ENCODE measurements at places on chromosomes 5 and 9.

DNA sequence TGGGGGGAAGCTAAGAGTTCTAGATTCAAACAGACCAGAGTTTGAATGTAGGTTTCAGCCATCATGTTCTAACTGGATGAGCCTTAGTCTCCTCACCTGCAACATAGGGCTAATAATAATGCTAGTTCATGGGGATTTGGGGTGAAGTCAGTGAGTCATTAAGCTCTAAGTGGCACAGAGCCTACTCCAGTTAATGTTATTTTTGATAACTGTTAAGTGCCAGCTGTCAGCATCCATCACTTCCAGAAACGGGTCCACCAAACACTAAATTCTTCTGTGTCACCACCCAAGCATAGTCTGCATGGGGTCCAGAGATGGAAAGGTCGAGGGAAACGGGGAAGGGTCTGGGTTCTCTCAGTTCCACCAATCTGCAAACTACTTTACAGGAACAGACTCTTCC, 1.8 kb upstream of the TSC1 start:
- DNase-seq = no peak

DNA sequence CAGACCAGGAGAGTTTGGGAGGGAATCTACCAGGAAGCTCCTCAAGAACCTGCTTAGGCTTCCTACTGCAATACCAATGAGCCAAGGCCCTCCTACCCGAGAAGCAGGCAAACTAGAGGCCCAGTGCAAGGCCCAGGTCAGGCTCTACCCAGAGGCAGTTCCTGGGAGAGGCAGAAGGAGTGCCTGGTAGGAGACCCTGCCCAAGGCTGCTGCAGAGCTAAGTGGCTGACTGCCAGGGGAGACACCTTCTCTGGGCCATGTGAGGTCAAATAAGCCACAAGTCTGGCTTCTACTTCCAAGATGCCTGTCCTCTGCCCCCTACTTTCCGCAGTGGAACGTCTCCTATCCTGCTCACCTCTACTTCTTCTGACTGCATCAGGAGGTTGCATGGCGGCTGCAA, 17.8 kb downstream of the ACSL6 start:
- DNase-seq = no peak

DNA sequence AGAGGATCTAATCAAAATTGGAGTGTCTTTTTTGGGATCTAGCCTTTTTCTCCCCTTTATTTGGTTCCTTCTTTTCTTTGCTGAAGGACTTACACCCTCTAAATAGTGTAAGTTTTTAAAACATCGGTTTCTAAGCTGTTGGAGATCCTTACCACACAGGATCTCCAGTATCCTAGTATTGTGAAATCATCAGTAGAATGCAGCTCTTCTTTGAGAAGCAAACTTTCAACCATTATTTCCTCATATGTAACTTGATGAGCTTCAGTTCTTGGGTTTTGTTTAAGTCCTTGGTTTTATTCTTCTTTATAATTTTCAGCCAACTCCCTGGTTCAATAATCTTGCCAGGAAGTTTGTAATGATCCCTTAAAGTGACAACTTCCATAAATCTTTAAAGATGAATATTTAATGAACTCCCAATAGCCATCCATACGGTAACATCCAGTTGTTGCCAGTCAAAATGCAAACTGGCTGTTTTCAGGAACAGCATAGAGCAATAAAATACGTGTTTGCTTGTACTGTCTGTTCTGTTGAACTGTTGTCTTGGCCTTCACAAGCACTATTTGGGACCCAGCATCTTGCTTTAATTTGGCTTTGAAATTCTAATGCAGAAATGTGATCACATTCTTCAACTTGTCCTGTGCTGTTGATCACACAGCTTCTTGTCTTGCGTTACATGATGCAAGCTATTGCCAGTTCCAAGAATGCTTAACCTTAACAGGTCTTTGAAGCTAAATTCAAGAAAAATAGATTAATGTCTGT, 34.8 kb upstream of the TTC23L start:
- DNase-seq = no peak

DNA sequence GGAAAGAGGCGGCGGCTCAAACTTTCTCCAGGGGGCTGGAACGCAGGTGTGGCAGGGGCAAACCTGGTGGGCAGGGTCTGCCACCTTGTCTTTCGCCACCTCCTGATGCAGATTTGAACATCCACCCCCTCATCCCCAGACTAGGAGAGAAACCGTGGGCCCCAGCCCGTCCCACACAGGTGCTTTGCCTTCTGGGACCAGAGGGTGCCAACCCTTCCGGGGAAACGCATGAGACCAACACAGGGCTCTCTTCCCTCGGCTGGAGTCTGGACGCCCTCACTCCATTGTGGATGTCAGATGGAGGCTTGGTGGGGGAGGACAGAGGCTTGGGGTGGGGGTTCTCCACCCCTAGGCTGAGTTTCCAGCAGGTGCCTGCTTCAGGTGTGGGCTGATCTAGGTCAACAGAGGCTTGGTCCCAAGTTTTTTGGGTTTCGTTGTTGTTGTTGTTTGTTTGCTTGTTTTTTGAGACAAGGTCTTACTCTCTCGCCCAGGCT, 9.5 kb downstream of the C9orf50 start:
- DNase-seq = no peak

GRCh38 chr5:67181648-67182221, 14.9 kb downstream of the CD180 start:
- no peak for DNase-seq

- no peak for DNase-seq
Measured at GRCh38 chr5:151284392-151284967, 19.1 kb downstream of the SLC36A3 start.

DNA sequence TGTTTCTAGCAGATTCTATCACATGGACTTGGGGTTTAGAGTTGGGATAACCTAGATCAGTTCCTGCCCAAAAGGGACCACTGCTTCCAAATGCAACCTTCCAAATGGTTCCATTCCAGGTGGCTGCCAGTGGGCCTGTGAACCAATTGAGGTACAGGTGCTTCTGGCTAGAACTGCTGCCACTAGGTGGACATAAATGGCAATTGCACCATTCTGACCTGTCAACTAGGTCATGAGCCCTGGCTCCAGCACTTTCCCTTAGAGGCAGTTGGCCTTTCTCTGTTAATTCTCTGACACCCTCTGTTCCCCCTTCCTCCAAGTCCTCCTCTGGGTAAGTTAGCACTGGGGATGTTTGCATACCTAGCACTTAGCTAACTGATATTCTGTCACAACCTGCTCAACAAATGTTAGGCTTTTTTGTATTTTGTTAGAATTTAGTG, 16.6 kb upstream of the HEMGN start:
- peak; percentile 22 for DNase-seq

- DNase-seq = no peak
Measured at GRCh38 chr9:113541019-113541900, 77.7 kb downstream of the RGS3 start.

DNA sequence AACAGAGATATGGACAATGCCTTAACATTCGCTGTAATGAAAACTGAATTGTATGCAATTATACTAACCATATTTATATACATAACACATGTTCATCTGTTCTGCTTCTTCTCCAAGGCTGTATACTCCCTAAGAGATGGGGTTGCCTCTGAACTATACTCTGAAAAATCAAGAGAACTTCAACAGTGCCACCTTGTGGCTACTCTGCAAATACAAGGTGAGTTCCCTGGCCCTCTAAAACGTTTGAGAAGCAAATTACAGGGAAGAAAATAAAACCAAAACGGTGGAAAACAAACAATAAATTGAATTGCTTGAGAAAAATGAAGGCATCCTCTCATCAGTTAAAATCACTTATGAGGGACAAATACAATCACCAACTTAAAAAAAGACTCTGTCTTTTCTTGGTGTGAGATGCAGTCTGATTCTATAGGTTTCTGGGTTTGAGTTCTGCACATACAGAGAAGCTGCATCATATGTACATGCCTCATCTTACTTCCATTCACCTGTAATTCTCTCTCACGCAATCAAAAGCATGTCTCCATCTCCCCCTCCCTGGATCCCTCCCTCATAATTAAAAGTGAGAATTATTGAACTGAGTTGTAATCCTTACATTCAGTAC, 98.6 kb downstream of the FBXW11 start:
- DNase-seq = peak; percentile 6

DNA sequence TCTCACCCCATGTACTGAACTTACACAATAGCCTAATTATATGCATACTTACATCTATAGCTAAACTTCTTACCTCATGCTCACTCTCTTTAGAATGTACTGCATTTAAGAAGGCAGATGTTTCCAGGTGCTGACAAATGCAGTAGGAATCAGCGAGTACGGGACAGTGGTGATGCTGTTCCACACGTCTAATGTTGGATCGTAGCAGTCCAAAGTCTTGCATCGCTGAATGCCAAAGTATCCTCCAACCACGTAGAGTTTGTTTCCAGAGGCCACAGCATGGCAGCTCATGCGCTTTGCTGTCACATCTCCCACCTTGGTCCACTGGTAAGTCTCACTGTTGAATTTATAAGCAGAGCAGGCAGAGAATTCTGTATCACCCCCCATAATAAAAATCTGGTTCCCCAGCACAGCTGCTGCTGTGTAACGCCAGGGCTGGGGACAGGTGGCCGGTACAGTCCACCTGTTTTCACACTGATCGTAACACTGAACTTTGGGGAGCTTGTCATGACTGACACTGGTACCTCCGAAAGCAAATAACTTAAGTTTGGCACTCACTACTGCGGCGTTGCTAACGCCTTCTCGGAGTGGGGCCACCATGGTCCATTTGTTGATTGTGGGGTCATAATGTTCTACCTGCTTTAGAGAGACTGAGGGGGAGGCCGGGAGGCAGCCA, 5.8 kb downstream of the ENC1 start:
- DNase-seq = no peak

GRCh38 chr9:112443200-112443599, 43.4 kb upstream of the KIAA1958 start:
- DNase-seq = no peak

DNA sequence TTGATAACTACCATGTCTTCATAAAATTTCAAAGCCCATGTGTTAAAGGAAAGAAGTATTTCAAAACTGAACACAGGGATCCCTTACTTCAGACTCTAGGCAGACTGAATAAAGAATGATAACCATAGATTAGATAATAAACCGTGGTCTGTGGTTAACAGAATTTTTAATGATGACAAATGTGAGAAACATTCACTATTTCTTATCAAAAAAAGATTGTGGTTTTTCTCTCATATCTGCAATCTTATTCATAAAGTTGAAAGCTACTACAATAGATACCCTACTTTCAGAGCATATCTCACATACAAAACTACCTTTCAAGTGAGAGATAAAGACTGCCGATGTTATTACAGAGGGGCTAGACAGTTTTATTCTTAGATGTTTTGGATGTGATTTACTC, 816.8 kb upstream of the DMAC1 start:
- no peak for DNase-seq

DNA sequence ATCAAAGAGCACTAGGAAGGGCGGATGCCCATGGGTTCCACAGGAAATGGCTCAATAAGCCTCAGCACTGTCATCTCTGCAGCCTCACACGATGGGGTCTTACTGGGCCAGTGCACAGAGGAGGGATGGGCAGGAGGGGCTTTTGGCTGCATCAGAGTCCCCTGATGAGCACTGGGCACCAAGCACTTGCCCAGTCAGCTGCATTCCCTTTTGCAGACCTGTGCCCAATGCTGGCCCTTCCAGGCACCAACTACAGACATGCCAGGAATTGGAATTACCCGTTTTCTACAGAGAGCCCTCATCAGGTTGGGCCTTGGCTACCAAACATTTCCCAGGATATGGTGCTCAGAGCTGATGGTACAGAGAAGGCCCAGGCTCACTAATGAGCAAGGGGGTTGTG, 182.5 kb downstream of the HSPA4 start:
- no peak for DNase-seq

DNA sequence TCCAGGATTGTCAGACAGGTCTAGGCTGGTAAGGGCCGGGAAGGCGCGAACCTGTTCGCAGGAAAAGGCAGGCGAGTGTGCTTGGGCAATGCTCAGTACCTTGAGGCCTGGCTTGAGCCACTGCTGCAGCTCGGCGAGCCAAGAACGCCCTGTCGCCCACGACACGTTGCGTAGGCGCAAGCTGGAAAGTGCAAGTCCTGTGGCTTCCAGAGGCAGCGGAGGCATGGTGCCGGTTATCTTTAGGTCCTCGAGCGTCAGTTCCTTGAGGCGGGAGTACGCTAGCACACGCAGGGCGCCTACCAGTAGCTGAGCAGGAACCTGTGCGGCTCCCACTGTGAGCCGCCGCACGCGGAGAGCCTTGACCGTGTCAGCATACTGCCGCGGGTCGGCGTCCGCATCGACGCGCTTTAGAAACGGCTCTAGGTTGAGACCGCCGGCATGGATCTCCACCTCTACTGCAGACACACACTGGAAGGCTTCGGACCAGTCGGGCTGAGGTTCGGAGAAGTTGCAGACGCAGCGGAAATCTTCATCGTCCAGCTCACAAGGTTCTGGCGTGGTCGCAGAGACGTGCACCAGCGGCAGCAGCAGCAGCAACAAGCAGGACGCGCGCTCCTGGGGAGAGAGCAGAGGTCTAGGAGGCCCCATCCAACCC, 482 bp downstream of the CD14 start:
- DNase-seq = no peak

- DNase-seq = no peak
Measured at GRCh38 chr5:125057912-125058826, 311.7 kb upstream of the ZNF608 start.

DNA sequence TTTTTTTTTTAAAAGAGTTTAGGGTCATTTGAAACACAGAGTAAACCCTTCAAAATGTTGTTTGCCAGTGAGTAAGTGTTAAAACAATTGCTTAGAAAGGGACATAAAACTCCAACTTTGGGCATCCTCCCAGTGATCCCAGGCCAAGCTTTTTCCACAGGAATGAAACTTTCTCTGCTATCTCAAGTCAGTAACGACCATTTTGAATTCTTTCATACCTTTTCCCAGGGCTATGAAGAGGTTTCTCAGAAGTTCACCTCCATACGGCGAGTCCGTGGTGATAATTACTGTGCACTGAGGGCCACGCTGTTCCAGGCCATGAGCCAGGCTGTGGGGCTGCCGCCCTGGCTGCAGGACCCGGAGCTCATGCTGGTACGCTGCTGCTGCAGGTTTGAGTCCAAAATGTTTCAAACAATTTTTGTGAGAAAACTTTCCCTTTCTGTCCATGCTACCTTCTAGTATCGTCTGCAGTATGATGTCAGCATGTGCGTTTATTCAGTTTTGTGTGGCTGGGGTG, 16.8 kb downstream of the OTULIN start:
- no peak for DNase-seq

- DNase-seq = peak; percentile 35
Measured at GRCh38 chr5:150000990-150001659, 586 bp downstream of the HMGXB3 start.

GRCh38 chr5:67259548-67260215, 63.1 kb upstream of the CD180 start:
- DNase-seq = no peak

GRCh38 chr5:143397302-143398052, 6.0 kb downstream of the NR3C1 start:
- no peak for DNase-seq

GRCh38 chr9:2479056-2479565, 142.5 kb upstream of the VLDLR start:
- DNase-seq = no peak

Measured in NK-92 treated with Interleukin-12 subunit alpha and Interleukin-12 subunit beta, amount 100 ng/mL, for 24 hours (cell line).